ENCODE measurements at places on chromosomes 1 and 21.

DNA sequence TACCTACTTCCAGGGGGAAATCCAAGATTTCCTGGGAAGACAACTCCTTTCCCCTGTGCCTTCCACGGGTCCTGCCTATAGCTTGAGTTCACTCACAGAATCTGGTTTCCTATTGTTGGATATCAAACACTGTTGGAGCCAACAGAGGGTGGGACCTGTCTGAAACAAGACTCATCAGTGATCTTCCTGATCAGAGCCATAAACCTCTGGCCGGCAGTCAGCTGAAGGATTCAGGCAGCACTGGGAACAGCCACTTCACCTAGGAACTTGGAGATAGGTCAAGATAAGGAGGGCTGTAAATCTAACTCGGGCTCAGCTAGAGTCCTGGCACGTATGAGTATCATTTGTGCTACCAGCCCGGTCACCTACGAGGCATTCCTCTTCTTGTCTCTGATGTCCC is 23.3 kb downstream of the SH3BP5L start:
- DNase-seq: no peak

GRCh38 chr1:20552728-20553445 is 514 bp downstream of the FAM43B start:
- DNase-seq: no peak

GRCh38 chr1:29524285-29525065 is 288.2 kb downstream of the PTPRU start:
- DNase-seq: no peak

DNA sequence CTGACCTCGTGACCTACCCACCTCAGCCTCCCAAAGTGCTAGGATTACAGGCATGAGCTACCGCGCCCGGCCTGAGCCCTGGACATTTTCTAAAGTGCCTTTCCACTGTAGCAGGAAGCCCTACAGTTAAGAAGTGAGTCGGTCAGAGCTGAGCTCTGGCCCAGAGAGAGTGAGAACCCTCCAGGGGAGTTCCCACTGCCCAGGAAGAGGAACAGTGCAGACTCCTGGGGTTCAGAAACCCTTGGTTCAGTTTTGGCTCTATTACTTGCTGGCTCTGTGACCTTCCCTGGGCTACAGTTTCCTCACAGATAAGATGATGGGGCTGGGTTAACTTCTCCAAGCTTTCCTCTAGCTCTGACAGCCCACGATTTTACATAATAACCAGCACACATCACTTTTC is 20.9 kb downstream of the SLC9A1 start:
- no peak for DNase-seq

GRCh38 chr1:207004931-207005830 is 27.4 kb downstream of the C1orf116 start:
- DNase-seq: no peak

GRCh38 chr1:91913018-91913417 is 27.1 kb upstream of the TGFBR3 start:
- no peak for DNase-seq

DNA sequence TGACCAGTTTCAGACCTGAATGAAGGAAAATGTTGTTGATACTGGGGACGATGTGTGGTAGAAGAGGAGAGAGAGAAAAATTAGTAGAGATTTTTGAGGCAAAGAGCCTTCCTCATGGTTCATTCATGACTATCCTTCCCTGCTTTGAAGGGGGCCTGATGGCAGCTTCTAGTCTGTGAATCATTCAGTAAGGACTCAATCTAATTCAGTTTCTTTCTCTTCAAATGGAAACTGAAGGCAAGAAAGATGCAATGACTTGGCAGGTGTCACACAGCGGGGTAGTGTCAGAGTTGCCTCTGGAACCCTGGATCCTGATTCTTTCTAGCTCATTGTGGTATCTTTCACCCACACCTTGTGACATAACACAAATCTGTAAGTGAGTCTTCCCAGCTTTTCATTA is 14.9 kb upstream of the CD5L start:
- DNase-seq: no peak

- DNase-seq: no peak
These were observed 37.2 kb upstream of the ETS2 start for GRCh38 chr21:38768471-38769063.

DNA sequence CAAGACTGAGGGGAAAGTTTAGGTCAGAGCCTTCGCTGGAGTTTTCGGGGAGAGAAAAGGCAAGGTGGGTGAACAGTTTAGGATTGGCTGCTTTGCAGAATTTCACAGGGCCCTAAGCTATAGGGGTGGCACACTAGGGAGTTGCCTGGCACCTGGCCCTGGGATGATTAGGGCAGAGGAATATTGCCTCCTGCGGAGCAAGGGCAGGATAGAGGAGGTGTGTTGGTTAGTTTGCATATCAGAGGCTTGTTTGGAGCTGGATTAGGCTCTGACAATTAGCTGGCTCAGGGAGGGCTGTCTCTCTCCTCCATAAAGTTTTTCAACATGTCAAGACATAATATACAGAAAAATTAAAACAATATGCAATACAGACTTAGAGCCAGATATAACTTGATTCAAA is 436.4 kb downstream of the DISC1 start:
- DNase-seq: no peak

- DNase-seq: no peak
These were observed 14.2 kb upstream of the VN1R5 start for GRCh38 chr1:247241691-247242090.

DNA sequence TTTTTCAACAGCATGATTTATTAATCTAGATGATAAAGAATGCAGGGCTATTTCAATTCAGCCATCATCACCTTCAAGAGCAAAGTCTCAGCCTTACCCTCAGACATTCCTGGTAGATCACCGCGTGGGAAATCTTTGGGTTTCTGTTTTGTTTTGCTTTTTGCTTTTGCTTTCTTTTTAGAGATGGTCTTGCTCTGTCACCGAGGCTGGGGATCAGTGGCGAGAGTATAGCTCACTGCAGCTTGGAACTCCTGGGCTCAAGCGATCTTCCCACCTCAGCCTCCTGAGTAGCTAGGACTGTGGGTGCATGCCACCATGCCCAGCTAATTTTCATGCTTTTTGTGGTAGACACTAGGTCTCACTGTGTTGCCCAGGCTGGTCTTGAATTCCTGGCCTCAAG is 289.7 kb downstream of the AJAP1 start:
- no peak for DNase-seq

- no peak for DNase-seq
These were observed 64.6 kb downstream of the SLC66A1 start for GRCh38 chr1:19376428-19377372.

DNA sequence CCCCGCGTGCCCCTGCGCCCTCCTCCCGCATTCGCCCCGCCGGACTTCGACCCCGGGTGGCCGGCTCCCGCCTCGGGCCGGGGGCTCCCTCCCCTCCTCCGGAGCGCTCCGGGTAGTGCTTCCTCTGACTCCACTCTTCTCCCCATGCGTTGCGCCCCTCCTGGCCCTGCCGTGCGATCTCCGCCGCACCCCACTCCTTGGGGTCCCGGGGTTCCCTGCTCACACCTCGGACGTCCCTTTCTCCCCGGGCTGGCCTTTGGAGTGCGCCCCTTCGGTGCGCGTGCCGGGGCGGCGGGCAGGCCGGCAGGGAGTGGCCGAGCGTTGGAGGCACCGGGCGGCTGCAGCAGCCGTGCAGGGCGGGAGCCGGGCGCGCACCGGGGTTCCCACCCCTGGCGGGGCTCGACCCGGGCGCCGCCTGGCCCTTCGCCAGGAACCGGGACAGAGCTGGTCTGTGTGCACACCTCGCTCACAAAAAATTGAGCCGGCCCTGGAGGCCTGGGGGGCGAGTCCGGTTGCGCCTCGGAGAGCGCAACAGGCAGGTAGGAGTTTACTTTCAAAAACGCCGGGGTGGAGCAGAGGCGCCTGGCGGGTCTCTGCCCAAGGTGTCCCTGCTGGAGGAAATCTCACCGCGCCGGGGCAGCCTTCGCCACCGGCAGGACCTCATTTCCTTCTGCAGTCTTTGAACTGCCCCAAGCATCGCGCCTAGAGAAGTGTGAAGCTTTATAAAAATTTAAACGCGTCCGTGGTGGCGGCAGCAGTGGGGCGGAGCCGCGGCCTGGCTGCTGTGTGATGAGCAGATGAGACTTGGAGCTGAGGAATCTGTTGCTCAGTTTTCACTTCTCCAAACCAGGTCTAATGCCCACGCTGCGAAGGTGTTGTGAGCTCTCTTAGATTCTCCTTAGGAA is 650 bp downstream of the VANGL1 start:
- peak; percentile 26 for DNase-seq

DNA sequence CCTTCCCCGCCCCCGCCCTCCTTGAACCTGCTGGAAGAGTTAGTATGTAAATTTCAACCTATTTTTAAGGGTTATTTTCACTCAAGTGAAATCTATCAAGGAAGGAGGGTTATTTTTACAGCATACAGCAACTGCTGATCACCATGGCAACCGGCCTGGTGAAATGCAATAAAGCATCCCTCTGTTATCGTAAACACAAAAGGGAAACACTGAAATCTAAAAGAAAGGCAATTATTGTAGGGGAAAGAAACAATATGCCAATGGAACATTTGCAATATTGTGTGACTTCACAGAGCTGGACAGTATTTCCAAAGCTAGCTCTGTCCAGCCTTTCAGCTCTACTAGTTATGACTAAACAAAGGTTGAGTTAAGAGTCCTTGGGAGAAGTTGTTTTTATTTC is 588.3 kb upstream of the PBX1 start:
- DNase-seq: no peak

DNA sequence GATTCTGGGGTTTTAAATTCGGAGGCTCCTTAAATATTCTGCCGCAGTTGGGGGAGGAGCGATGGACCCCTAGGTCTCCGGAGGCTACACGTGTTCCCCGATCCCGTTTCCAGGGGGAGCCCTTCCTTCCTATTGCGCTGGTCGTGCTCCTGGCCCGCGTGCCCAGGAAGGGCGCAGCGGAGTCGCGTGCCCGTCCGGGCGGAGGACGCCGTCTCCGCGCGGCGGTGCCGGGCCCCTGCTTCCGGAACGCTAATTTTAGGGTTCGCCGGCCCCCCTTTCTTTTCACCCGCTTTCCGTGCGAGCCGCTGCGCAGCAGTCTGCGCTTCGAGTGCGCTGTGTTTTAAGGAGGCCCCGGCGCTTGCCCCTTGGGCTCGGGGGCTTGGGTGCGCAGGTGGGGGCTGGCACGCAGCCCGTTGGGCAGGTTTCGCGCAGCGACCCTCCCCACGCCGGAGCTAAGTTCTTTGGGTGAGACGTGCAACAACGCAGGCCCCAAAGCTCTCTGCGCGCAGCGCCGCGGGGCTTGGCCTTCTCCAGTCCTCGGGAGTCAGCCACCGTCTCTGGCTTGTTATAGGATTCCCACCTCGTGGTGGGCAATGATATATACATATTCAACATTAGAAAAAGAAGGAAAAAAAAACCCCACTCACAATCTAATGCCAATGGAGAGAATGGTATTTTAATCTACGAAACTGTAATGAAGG is 43.5 kb upstream of the DNAJC6 start:
- no peak for DNase-seq

GRCh38 chr1:8006037-8006963 is 19.8 kb downstream of the ERRFI1 start:
- no peak for DNase-seq

- DNase-seq: no peak
These were observed 894 bp downstream of the EPB41 start for GRCh38 chr1:28915031-28915895.

DNA sequence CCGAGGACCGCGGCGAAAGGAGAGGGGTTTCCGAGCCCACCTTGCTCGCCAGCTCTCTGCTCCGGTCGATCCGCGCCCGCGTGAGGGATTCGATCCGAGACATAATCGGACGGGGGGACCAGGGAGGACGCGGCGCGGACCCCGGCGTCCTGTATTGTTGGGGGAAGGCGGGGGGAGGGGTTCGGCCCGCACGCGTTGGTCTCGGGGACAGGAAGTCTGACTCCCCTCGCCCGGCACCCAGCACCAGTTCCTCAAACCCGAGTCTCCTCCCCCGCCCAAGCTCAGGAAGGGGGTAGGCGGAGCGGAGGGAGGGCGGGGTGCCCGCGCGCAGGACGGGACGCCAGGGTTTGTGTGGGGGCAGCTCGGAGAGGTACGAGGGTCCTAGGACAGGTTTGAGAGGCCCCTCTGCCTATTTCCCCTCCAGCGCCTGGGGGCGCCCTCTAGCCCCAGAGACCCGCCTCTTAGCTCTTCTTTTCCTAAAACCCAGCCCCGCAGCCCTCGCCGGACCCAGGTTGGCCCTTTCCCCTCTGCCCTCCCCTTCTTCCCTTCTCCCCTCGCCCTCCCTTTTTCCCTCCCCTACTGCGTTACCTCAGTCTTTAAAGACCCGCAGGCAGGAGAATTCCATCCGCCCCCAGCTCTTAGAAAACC is at the start of gene ARHGEF2:
TSS of gene ARHGEF2 (minus strand) at position 223 of the 648 bp plus-strand sequence. CDS start at position 103, 120 bp downstream.
- peak; percentile 63 for DNase-seq

- no peak for DNase-seq
These were observed 22.2 kb upstream of the KPRP start for GRCh38 chr1:152735648-152736047.

GRCh38 chr1:153485863-153486262 is 25.4 kb upstream of the S100A7 start:
- no peak for DNase-seq

GRCh38 chr1:202952818-202953217 is 5.3 kb downstream of the ADIPOR1 start:
- no peak for DNase-seq

DNA sequence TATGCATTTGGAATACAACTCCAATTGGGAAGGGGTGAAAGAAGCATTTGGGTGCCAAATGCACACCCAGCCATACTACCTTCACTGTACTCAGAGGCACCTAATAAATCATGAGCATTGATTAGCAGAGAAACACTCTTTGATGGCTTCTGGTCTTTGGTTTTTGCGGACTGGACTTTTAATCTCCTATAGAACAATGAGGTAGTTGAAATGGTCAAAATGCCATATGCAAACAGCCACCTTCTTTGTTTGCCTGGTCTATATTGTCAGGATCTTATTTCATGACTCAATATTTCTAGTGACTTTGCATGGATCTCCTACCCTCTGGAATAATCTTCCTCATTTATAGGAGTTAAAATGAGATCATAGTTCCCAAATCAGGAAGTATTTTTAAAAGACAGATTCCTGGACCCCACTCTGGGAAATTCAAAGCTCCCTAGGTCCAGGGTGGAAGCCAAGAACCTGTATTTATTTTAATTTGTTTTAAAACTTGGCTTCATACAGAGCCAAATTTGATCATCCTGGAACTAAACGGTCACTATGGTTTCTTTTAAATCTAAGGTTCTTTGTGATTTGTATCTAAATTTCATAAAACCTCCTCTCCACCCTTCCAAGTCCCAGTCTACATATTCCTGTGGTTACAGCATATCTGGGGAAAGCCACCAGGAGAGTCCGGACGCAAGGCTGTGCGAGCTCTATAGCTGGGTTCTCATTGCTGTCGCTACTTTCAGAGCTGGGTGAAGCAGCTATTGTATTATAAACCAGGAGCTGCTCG is 8.7 kb downstream of the FAM3B start:
- no peak for DNase-seq

DNA sequence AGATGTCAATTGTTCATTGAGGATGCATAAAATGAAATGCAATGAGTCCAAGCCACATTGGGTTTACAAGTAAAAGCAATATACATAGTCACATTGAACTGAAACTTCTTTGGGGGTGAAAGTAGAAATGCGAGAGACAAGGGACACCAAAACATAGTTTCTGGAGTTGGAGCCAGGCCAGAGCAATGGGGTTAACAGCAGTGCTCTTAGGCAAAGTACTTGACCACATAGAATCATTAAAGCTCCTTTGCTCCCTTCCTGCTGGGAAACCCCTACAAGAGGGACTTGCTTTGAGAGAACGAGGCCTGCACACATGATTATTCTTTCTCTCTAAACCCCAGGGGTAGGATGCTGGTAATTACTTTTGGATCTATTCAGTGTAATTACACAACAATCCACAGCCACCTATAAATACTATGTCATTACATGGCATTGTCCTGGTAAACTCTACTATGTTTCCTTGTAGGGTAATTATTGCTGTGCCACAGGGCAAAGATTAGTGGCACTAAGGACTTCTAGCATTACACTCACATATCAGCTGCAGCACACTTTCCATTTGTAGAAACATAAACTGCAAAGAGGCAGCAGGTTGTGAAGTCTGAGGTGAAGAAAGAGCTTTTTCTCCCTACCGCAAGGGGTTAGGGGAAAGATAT is 421.6 kb upstream of the PBX1 start:
- no peak for DNase-seq
